ENCODE measurements at places on chromosomes 12 and 14.

GRCh38 chr12:105552056-105552455 is 221.6 kb downstream of the C12orf75 start:
- no peak for DNase-seq

- DNase-seq = peak; percentile 5
These were observed 31.5 kb downstream of the RAD9B start for GRCh38 chr12:110533607-110534006.

- no peak for DNase-seq
These were observed 30.1 kb downstream of the NTF3 start for GRCh38 chr12:5461966-5462365.

GRCh38 chr14:60720962-60721325 is 3.2 kb downstream of the SIX4 start:
- no peak for DNase-seq

GRCh38 chr14:81559385-81559784 is 25.7 kb upstream of the SEL1L start:
- DNase-seq = no peak

DNA sequence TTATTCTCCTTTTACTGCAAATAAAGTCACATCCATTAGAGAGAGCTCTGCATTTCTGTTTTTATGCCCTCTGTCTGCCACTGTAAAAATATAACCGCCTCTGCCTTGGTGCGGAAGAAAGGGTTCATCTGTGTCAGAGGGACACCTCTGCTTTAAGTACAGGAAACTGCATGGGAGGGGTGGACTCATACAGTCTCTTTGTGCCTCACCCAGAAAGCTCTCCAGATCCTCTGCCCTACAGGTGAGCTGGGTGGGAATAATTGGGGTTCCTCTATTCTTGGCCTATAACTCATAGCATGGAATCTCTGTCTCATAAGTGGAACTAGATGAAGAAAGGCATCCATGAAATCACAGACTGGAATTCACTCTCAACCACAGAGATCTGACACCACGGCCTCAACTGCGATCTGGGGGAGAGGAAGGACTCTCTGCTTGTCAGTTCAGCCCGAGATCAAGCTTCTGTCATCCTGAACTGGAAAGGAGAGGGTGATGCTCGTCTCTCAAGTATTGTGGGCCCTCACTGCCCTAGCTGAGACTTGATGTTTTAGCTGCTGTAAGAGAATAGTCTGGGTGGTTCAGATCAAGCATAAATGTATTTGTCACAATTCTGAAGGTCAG is 702.3 kb downstream of the TMEM121 start:
- no peak for DNase-seq

DNA sequence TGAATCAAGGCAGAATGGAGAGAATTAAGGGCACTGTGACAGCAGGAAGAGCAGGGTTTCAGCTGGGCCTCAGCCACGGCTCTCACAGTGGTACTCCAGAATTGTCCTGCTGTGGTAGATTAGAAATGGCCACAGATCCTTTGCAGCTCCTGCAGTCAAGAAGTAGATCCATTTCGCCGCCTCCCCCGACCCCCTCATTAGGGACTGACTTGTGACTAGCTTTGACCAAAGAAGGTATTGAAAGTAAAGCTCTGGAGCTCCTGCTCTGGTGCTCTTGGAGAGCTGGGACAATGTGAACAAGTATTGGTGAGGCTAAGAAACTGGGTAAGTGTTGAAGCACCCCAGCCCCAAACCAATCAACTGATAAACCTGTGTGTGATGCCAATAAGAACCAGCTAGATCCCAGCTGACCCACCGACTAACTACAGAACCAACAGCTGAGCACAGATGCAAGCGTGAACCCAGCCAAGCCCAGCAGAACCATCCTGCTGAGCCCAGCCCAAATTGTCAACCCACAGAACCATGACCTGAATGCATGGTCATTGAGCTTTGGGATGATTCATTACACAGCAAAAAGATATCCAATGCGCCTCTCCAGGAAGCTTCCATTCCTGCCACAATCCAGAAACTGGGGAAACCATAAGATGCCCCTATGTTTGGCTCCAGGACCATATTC is 50.7 kb downstream of the JAG2 start:
- DNase-seq = no peak

DNA sequence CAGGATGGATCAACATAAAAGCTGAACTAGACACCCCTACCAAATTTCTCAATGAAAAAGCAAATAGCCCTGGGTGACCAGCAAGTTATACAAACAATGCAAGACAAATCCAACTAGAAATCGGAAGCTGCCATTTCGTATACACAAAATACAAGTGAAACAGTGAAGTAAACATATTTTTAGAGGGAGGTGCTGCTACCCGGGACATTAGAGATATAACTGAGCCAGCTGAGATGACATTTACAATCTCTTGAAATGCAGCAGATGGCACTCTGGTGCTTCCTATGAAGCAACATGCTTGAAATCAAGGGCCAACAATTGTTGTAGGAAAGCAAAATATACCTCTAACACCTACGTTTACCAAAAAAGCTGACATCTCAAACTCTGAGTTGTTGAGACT is 25.5 kb downstream of the BDKRB1 start:
- no peak for DNase-seq

GRCh38 chr12:55996715-55997534 is at the start of gene SUOX:
Gene SUOX (plus strand): TSS chr12:55997276. CDS start chr12:56002222, 4,946 bp downstream.
- peak; percentile 98 for DNase-seq

DNA sequence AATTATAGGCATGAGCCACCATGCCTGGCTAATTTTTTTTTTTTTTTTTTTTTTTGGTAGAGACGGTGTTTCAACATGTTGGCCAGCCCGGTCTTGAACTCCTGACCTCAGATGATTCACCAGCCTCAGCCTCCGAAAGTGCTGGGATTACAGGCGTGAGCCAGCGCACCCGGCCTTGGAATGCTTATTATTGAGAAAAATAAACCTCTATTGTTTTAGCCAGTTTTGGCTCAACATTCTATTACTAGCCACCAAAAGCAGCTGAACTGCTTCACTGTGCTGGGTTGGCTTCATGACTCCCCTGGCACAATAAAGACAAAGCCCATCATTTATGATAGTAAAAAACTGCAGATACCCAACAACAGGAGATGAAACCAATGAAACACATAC is 93.5 kb upstream of the CEP83 start:
- DNase-seq = peak; percentile 56

DNA sequence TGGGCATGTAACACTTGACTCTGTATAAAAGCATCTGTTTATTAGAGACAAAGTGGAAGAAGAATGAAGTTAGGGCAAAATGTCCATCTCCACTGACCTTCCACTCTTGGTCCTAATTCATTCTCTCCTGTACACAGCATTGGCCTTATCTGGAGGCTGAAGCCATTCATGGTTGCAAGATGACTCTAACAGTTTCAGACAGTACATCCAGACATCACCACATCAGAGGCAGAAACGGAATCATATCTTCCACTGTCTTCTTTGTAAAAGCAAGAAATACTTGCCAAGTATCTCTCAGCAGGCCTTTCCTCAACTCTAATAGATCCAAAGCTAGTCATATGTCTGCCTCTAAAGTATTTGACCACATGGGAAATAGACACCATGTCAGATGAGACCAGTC is 41.1 kb downstream of the PTHLH start:
- DNase-seq = no peak

- DNase-seq = no peak
These were observed 173.1 kb upstream of the RTL1 start for GRCh38 chr14:101076451-101077198.

- no peak for DNase-seq
These were observed 5.7 kb downstream of the BEGAIN start for GRCh38 chr14:100581228-100582145.

DNA sequence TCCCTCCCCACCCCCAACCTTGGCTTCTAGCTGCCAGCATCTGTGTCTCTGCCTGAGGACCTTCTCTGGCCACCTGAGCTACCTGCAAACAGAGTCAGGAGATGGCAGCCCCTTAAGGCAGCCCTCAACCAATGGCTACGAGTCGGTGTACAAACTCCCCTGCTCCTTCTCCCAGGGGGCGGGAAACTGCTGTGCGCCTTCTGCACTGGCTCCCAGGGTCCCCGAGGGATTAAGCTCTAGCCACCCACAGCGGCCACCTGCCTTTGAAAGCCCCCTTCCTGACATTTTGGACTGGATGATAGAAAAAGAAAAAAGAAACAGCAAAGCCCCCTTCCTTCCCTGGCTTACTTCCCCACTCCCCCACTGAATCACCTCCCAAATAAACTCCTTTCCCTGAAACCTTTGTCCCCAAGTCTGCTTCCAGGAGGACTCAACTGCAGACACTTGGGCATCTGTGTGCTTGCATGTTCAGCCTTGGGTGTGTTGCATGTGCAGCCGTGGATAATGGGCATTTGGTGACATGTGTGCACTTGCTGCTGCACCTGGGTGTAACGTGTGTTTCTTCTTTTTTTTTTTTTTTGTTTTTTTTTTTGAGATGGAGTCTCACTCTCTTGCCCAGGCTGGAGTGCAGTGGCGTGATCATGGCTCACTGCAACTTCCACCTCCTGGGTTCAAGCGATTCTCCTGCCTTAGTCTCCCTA is 6.0 kb downstream of the SDS start:
- DNase-seq = no peak

- DNase-seq = no peak
These were observed 24.3 kb downstream of the SEL1L start for GRCh38 chr14:81509321-81509720.

DNA sequence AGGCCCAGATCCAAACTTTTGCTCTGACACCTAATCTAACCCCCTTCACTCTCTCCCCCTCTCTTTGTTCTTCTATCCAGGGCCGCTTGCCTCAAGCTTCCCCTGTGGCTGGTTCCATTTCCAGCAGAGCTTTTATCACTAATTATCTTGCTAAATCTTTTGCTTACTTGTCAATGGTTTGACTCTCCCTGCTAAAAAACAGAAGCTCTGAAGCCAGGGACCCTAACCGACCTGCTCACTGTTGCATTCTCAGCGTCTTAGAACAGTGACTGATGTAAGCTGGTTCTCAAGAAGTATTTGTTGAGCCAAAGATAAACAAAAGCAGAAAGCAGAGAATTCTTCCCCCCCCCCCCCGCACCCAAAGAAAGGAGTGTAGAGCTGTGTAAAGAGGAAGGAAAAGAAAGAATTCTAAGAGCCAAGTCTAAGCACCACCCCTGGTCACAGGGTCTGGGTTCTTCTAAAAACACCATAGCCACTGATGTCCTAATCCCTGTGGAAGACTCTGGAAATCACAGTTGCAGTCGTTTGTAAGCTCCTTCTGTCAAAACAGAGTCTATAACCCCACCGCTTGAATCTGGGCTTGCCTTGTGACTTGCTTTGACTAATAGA is 385.8 kb downstream of the MED13L start:
- DNase-seq = no peak

- no peak for DNase-seq
These were observed 131.8 kb downstream of the ERC1 start for GRCh38 chr12:1122786-1123185.

GRCh38 chr14:61557262-61557661 is 138.1 kb upstream of the HIF1A start:
- DNase-seq = no peak

GRCh38 chr12:116156614-116157013 is 120.9 kb downstream of the MED13L start:
- no peak for DNase-seq

GRCh38 chr12:111154147-111154834 is 214.6 kb downstream of the PHETA1 start:
- no peak for DNase-seq

GRCh38 chr12:227286-227915 is 13.4 kb upstream of the SLC6A12 start:
- DNase-seq = no peak

GRCh38 chr12:94594443-94594825 is 55.9 kb downstream of the TMCC3 start:
- DNase-seq = no peak

DNA sequence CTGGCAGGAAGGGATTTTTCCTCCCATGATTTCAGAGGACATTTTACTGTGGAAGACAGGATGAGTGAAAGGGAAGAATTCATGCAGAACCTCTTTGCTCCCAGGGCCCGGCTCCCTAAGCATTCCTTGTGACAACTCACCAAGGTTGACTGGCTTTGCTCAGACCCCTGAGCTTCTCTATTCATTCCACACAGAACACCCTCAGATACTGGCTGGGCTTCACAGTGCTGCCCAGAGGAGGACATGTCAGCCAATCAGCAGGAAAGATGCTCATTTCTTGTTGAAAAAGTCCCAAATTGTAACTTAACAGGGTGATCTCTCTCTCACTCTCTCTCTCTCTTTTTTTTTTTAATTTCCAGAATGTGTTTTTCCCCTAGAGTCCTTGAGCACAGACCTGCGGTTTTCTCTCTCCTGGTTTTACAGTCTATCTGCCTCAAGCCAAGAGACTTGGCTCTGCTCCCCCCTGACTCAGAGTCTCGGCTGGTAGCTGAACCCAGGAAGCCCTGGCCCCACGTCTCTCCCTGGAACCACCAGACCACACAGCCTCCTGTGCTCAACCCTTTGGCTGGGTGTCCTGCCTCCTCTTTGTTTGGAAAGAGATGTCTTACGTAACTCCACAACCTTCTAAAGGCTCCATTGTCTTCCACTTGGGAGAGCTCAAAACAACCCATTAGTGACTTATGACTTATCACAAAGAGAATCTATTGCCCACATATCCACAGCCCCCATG is 43.9 kb downstream of the SSPN start:
- peak; percentile 78 for DNase-seq

GRCh38 chr12:66107451-66107915 is 23.1 kb downstream of the LLPH start:
- DNase-seq = peak; percentile 94

GRCh38 chr12:106226884-106227640 is 20.8 kb downstream of the CKAP4 start:
- DNase-seq = peak; percentile 56

DNA sequence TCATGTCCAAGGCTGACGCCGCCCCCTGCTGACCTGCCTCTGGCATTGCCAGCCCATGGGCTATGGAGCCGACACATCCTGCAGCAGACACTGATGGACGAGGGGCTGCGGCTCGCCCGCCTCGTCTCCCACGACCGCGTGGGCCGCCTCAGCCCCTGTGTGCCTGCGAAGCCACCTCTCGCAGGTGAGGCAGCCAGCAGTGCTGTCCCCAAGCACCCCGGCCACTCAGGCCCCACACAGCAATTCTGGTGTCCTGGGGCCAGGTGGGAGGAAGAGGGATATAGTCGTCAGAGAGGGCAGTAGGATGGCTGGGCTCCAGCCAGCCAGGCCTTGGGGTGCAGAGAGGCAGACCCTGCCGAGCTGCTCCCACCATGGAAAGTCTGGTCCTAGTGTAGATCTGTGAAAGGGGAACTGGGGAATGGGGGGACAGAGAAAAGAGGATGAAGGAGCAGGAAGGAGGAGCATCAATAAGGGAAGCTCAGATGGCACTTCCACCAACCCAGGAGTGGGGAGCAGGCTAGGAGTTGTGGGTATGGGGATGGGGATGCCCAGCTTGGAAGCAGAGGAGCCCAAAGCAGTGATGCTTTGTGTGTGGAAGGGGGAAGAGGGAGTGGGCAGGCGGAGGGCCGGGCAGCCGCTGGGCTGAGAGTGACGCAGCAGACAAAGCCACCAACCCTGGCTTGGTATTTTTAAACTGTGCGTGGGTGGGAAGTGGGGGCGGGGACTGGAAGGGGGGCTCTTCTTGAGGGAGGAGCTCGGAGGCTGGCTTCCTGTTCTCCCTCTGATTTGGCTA is 4.7 kb downstream of the NAB2 start:
- DNase-seq = peak; percentile 69

GRCh38 chr14:75944607-75945241 is 37.1 kb downstream of the TGFB3 start:
- no peak for DNase-seq

- no peak for DNase-seq
These were observed 164.9 kb downstream of the CEP128 start for GRCh38 chr14:80776657-80777056.

Data from HFFc6 (cell line).